ENCODE measurements at places on chromosomes 3 and 15.

- no peak for DNase-seq
These were observed 492.4 kb upstream of the FRG2C start for GRCh38 chr3:75171630-75172230.

GRCh38 chr3:141313093-141313683, 55.1 kb upstream of the ZBTB38 start:
- no peak for DNase-seq

DNA sequence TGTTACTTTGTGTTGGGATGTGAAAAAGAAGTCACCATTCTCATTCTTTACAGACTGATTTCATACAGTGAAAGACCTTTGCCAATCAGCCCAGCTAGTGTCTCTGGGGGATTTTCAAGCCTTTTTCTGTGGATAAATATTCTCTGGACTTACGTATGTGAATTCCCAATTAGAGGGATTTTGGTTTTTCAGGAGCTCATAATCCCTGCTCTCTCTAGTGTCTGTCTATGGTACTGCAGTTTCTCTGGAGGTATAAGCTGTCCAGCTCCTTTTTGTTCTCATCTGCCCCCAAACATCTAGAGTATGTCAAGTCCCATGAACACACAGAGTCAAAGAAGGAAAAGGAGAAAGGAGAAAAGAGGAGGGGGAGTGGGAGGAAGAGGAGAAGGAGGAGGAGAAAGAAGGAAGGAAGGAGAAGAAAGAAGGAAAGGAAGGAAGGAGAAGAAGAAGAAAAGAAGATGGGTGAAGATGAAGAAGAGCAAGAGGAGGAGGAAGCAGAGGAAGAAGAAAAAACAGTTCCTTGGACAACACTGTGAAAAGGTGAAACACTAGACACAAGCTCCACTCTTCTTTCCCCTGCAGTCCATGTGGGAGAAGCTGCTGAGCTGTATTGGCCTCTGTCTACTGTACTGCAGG, 218.6 kb downstream of the GREM1 start:
- peak; percentile 33 for DNase-seq

GRCh38 chr3:32577581-32578556, 7.2 kb upstream of the DYNC1LI1 start:
- peak; percentile 58 for DNase-seq

GRCh38 chr15:70014860-70015490, 82.7 kb downstream of the TLE3 start:
- no peak for DNase-seq

GRCh38 chr3:138135833-138136194, 3.6 kb upstream of the A4GNT start:
- DNase-seq = no peak

DNA sequence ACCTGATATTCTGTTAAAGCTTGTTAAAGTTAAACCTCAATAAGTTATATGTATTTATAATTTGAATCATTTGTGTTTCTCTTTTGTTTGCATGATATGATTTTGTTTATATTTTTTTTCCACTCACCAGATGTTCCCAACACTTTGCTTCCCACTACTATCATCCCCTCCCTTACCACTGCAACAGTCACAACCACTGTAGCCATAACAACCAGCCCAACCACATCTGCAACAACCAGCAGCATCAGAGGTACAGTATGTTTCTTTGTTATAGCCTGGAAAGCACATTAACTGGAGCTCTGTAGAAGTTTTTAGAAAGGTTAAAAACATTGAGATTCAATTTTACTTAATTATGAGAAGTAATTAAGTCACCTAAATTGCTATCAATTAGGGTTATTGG, 1011.9 kb downstream of the VGLL3 start:
- no peak for DNase-seq

DNA sequence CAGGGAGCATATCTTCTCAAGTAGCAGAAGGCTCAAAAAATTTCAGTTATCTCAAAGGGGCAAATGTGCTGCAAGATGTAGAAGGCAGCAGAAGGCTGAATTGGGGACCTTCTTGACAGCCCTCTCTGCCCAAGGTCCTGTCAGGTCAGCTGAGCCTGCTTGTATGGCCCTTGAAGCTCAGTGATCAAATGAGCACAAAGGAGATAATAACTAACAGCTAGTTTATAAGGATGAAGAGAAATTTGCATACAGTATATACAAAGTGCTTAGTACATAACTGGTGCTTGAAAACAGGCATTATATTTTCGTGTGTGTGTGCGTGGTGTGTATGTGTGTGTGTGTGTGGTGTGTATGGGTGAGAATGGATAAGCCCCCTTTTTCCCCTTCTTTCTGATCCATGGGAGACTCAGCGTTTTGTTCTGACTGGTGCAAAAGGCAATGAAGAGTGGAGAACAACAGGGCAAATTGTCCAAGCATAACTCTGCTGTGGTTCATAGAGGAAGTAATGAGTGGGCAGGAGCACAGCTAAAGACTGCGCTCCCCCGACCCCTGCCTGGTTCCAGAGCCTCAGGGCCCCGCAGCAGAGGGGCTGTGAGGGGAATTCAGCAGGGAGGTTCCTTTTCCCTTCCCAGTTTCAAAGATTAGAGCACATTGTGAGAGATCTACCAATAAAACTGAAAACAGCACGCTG, 356.8 kb upstream of the NR2F2 start:
- DNase-seq = no peak

DNA sequence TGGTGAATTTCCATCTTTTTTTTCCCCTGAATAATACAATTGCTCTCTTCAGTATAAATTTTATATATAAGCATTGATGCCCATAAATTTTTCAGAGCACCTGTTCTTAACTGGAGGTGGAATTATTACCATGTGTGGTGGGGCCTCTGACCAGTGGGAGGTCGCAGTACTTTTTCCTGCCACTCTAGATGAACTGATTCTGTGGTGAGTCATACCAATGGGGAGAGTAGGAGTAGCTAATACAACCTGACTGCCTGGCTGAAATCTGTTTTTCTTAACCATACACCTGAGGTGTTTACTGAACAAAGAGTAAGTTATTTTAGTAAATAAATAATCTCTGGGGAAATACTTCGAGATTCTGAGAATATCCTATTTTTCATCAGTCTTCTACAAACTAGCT, 67.2 kb downstream of the UNC13C start:
- DNase-seq = no peak

DNA sequence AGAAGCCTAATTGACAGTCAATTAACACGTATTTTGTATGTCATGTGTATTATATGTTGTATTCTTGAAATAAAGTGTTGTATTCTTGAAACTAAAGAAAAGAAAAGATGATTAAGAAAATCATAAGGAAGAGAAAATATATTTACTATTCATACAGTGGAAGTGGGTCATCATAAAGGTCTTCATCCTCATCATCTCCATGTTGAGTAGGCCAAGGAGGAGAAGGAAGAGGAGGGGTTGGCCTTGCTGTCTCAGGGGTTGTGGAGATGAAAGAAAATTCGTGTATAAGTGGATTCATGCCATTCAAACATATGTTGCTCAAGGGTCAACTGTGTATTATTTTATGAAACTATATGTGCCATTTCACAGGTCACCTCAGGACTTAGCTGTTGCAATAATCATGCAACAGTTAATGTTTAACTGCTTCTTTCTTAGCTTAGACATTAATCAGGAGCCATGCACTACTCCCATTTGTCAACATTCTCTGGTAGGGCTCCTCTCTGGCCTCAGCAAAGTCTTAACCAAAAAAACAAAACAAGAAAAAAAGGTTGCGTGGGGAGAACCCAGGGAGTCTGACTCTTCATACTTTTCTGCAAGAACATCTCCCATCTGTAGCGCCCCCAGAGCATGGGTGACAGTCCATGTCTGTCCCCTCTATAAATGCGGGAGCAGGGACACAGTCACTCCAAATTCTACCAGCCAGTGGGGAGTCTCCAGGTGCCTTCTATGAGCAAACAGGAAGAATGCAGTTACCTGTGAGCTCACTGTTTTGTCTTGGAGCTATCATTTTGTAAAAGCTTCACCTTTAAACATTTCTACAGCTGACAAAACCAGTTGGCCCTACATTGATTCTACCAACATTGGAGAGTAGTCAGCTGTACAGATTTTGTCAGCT, 19.9 kb upstream of the LRRC2 start:
- DNase-seq = no peak

DNA sequence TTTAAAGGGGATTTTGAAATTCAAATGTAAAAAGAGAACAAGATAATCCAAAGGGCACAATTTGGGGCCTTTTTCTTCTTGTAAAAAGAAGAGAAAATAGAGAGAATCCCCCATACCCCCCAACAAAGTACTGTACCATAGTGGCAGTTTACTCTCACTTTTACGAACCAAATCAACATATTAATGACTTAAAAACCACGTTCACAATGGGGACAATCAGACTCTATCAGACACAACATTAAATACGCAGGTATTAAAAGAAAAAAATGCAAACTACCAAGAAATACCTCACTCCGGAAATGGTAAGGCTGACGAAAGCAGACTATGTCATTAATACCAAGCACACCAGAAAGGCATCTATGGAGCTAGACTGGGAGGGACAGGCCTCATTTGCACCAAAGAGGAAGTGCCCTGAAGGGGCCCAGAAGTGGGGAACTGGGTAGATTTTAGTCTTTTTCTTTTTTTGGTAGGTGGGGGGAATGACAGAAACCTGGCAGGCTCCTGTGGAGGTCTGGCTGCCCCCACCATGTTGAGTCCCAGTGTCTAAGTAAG, 134.3 kb downstream of the TIGIT start:
- DNase-seq = no peak

- DNase-seq = no peak
These were observed 317.1 kb downstream of the MEX3B start for GRCh38 chr15:81728726-81729125.

DNA sequence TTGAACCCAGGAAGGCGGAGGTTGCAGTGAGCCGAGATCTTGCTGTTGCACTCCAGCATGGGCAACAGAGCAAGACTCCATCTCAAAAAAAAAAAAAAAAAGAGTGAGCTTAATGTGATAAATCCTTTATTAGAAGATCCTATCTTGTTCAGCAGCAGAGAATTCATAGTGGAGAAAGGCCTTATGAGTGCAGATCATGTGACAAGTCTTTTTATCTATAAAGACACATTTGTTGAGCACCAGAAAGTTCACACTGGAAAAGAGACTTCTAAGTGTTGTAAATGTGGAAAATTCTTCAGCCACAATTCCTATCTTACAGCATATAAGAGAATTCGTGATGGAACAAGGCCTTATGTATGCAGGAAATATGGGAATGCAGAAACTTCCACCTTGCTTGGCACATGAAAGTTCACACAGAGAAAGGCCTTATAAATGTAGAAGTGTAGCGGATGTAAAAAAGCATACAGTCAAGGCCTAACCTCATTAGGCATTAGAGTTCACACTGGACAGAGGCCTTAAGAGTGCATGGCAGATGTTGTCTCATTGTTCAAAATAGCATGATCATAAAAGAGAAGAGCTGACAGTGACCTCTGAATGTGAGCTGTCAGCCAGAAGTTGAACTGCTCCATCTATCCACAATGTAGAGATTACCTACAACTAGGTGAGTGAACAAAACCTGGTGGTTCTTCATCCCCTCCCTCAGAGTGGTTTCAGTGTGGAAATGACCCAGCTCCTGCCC, 16.7 kb downstream of the ADAM10 start:
- DNase-seq = no peak

GRCh38 chr3:71423151-71423906, 160.2 kb downstream of the FOXP1 start:
- no peak for DNase-seq

DNA sequence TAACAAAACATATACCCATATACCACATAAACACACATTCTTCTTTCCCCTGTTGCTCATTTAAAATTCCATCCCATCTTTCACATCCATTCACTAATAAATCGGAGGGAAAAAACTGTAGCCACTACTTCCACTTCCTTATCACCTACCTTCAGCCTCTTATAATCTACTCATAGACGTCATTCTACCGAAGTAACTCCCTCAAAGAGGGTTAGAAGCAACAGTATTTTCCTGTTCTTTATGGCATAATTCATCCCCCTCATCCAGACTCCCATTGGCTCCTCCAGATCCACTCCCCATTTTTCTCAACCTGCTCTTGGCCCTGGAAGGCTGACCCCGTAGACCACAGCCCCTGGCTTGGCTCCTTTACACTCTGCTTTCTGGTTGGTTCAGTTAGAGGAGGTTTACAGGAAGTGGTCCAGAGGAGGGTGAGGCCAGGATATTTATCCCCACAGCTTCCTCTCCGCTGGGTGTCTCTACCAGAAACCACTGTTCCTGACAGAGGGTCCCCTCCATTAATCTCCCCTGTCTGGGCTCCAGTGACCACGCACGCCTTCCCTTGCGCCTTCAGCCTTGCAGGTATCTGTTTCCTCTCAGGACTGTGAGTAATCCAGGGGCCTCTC, 46.3 kb downstream of the FMN1 start:
- no peak for DNase-seq

- DNase-seq = no peak
These were observed 33.2 kb downstream of the GOLGA8S start for GRCh38 chr15:23387621-23388190.

DNA sequence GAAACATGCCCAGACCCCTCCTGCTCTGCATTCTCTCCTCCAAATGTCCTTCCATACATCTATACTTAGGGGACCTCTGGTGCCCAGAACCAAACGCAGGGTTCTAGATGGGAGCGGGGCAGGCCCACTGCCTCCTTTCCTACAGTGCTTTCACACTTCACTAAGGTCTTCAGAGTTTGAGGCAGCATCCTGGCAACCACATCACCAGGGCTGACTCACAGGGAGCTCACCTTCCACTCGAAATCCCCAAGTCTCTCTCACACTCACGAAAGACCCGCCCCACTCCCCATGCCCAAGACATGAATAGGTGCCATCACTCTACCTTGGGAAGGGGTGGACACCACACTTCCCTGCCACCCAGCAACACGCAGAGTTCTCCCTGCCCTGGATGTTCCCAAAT, 18.9 kb downstream of the HOMER2 start:
- no peak for DNase-seq
